ENCODE measurements at places on chromosomes 7 and 10. TPM values are rescaled to one million over a fixed set of nuclear protein-coding genes. Genes with fewer than 3 reads are reported as not detected.

The ZNF239 gene
- total RNA-seq = 5.7 TPM

The PRKAR2B gene
- 7.6 TPM for total RNA-seq

The CPA2 gene
- total RNA-seq = not detected

The PON1 gene
- total RNA-seq = 1.00 TPM

The SLC13A1 gene
- not detected for total RNA-seq

The AGBL3 gene
- total RNA-seq = 0.72 TPM

The VWDE gene
- total RNA-seq = 1.8 TPM

The TAS2R5 gene
- total RNA-seq = 1.5 TPM

The KIAA1217 gene
- 43.5 TPM for total RNA-seq

The SLC18A3 gene
- 4.6 TPM for total RNA-seq

The SND1 gene
- total RNA-seq = 267 TPM

The SPACDR gene
- total RNA-seq = 2.6 TPM

The LUC7L2 gene
- total RNA-seq = 87.8 TPM

The CALCR gene
- total RNA-seq = 5.4 TPM

The BZW2 gene
- 83.4 TPM for total RNA-seq

The BHLHA15 gene
- 0.57 TPM for total RNA-seq

The FGFBP3 gene
- total RNA-seq = 3.3 TPM

The GRM8 gene
- total RNA-seq = 2.2 TPM

The TRPV6 gene
- 0.46 TPM for total RNA-seq

The PKD2L1 gene
- total RNA-seq = not detected

The TMEM213 gene
- total RNA-seq = not detected

The HYAL4 gene
- total RNA-seq = not detected

The ABCB8 gene
- 52.2 TPM for total RNA-seq

The MUC12 gene
- total RNA-seq = 2.5 TPM

The ODAD2 gene
- 0.96 TPM for total RNA-seq

The PRKG1 gene
- 2.8 TPM for total RNA-seq

The HOXA9 gene
- total RNA-seq = not detected

The ACSM6 gene
- total RNA-seq = not detected

The GIMAP6 gene
- not detected for total RNA-seq

The NPSR1 gene
- not detected for total RNA-seq

The TMEM139 gene
- not detected for total RNA-seq

The ZNF282 gene
- 26.9 TPM for total RNA-seq

The CLRN3 gene
- total RNA-seq = not detected

The OR2A7 gene
- total RNA-seq = 0.64 TPM

The DBNL gene
- total RNA-seq = 94.9 TPM

The NPFFR1 gene
- not detected for total RNA-seq

The AKR1E2 gene
- total RNA-seq = 1.4 TPM

The ITGB8 gene
- total RNA-seq = 11.1 TPM

The SLC16A12 gene
- total RNA-seq = 0.31 TPM

The PLXDC2 gene
- 44.5 TPM for total RNA-seq

The MYO1G gene
- total RNA-seq = 0.11 TPM

The EEPD1 gene
- 4.9 TPM for total RNA-seq

The GTF2IRD2 gene
- total RNA-seq = 5.3 TPM

The HTR5A gene
- not detected for total RNA-seq

The TUBAL3 gene
- total RNA-seq = not detected

The CAV1 gene
- total RNA-seq = 384 TPM

The GET4 gene
- 32.1 TPM for total RNA-seq

The SCD gene
- total RNA-seq = 428 TPM

The SYT15 gene
- 1.4 TPM for total RNA-seq

The PDE6C gene
- total RNA-seq = not detected

The TMEM236 gene
- 0.14 TPM for total RNA-seq

The OIT3 gene
- 0.09 TPM for total RNA-seq

The CELF2 gene
- total RNA-seq = 65.0 TPM

The BMPER gene
- total RNA-seq = 4.4 TPM
